ENCODE measurements at places on chromosomes 13 and 19.

DNA sequence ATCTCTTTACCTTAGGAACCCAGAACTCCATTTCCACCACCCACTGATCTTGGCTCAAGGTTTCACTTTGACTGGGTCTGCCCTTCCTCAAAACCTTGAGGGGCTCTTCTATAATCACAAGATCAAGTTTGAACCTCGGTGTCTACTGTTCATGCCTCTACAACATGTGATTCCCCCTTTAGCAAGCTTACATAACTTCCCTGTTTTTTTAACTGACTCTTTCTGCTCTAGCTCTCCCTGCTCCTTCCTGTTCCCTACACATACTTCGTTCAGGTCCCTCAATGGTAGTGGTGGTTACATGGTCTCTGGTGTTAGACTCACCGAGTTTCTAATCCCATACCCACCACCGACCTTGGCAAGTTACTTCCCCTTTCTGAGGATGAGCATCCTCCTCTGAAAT, 26.7 kb downstream of the CEACAM8 start:
- no peak overlapping the region for H3K4me3 ChIP-seq
- H3K27ac ChIP-seq = no peak overlapping the region
- no peaks in the 10 kb centered on the region for H3K27me3 ChIP-seq
- DNase-seq = no peak
- no peaks in the 10 kb centered on the region for H3K4me1 ChIP-seq

GRCh38 chr13:80923907-80924306, 583.0 kb upstream of the SPRY2 start:
- no peaks in the 10 kb centered on the region for H3K27me3 ChIP-seq
- no peaks in the 10 kb centered on the region for H3K36me3 ChIP-seq
- no peaks in the 10 kb centered on the region for H3K4me1 ChIP-seq
- no peak overlapping the region for H3K27ac ChIP-seq

- H3K4me1 ChIP-seq = peaks cover 8% of the 10 kb centered on the region
- no peak for DNase-seq
- H3K4me3 ChIP-seq = no peak overlapping the region
- H3K27me3 ChIP-seq = no peaks in the 10 kb centered on the region
Observed at GRCh38 chr19:8655340-8655709, 24.9 kb downstream of the NFILZ start.

DNA sequence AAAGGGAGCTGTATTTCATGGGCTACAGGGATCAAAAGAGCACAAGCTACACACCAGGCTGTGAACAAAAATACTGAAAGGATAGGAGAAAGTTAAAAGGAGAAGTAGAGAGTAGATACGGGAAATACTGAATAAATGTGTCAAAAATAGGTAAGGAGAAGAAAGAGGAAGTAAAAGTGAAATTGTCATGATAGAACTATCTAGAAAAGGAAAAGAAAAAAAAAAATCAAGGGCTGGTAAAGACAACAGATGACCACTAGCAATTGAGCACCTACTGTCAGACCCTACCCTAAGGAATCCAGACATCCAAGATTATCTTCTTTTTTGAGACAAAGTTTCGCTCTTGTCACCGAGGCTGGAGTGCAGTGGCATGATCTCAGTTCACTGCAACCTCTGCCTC, 4.8 kb downstream of the RUBCNL start:
- H3K36me3 ChIP-seq = no peaks in the 10 kb centered on the region
- peaks cover 15% of the 10 kb centered on the region for H3K27me3 ChIP-seq
- H3K27ac ChIP-seq = no peak overlapping the region
- no peak overlapping the region for H3K4me3 ChIP-seq

DNA sequence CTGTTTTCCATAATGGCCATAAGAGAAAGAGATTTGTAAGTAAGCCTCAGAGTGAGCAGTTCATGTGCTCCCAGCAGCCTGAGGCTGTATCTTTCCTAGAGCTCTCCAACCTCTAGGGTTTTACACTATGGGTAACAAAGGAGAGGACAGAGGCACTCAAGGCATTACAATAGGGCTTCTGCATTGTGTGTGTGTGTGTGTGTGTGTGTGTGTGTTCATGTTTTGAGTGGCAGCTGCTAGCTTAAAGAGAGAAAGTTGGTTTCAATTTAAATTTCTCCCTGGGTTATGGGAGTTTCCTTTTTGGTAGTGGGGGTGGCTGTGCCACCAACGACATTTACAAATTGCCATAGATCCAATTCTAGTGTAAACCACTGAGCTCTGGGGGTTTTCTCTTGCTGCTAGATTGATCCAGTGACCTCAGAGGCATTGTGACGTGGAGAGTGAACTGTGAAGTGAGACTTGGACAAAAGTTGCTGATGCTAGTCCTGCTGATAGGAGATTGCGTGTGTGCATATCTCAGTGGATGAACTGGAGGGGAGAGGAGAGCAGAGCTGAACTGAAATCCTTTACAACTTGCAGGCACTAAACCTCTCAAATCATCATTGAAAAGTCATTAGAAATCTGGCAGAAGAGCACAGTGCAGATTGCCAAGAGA, 67.2 kb upstream of the OLFM4 start:
- DNase-seq = no peak
- H3K27me3 ChIP-seq = peaks cover 4% of the 10 kb centered on the region
- H3K4me1 ChIP-seq = no peaks in the 10 kb centered on the region
- no peak overlapping the region for H3K27ac ChIP-seq
- no peak overlapping the region for H3K4me3 ChIP-seq

DNA sequence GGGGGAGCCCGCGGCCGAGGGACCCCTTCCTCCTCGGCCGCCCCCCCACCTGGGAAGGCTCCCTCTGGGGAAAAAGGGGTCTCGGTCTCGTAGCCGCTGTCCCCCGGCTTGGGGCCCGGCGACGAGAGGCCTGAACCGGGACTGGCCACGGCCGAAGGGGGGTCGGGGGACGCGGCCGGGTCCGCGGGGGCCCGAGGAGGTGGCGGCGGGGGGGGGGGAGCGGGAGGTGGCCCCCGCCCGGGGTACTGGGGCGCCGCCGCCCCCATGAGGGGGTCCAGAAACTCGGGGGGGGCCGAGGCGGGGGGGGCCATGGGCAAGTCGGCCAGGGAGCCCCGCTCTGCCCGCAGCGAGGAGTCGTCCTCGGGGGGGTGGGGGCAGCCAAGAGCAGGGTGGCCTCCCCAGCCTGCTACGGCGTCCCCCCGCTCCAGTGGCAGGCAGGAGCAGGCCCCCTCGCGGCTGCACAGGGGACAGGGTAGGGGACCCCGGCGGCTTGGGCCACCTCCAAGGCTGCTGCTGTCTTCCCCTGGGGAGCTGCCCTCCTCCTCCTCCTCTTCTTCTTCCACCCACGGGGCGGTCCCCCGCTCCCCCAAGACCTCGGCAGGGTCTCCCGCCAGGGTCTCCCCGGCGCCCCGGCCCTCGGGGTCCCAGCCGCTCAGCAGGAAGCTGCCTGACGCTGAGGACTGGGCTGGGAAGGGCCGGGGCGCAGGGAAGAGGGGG, 12.9 kb downstream of the LMTK3 start:
- H3K36me3 ChIP-seq = peaks cover 66% of the 10 kb centered on the region
- DNase-seq = no peak
- H3K27me3 ChIP-seq = peaks cover 2% of the 10 kb centered on the region
- no peak overlapping the region for H3K27ac ChIP-seq
- H3K4me1 ChIP-seq = peaks cover 34% of the 10 kb centered on the region
- H3K4me3 ChIP-seq = no peak overlapping the region

DNA sequence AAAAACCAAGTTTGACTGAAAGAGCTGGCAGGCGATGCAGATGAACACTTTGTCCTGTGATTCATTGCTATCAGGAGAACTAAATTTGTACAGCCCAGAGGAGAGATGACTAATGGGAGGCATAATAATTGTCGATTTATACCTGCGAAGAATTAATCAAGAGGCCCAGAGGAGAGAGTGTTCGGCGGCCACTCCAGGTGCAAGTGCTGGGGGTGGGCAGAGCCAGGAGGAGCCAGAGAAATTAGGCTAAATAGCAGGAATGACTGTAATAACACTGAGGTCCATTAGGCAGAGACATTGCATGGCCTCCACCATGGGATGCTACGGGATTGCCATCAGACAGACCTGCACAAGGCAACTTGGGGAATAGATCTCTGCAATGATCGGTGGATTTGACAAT, 107.7 kb upstream of the UQCRFS1 start:
- no peak overlapping the region for H3K27ac ChIP-seq
- H3K36me3 ChIP-seq = no peaks in the 10 kb centered on the region
- H3K4me1 ChIP-seq = peaks cover 11% of the 10 kb centered on the region

DNA sequence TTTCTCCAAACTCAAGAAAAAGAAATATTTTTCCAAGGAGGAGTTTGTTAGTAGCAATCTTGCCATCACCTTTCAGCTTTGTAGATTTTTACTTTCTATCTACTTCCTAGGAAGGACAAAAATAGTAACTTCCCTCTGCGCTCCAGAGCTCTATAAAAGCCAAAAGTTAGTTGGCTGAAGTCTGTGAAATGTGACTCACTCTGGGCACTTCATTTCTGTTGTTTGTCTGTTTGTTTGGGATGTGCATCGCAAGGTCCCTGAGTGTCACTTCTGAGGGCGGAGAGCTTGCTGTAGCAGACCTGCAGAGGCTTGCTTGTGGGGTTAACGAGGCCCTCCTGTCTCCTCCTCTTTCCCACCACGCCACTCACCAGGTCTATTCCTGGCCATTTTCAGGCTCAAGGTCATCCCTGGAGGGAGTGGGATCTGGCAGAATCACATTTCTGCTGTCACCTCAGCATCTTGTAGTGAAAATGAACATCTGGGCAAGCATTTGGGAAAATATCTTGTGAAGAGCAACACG, 307.6 kb downstream of the GPC6 start:
- no peak for DNase-seq
- no peak overlapping the region for H3K4me3 ChIP-seq
- no peaks in the 10 kb centered on the region for H3K27me3 ChIP-seq
- no peaks in the 10 kb centered on the region for H3K4me1 ChIP-seq
- no peaks in the 10 kb centered on the region for H3K36me3 ChIP-seq
- no peak overlapping the region for H3K27ac ChIP-seq

DNA sequence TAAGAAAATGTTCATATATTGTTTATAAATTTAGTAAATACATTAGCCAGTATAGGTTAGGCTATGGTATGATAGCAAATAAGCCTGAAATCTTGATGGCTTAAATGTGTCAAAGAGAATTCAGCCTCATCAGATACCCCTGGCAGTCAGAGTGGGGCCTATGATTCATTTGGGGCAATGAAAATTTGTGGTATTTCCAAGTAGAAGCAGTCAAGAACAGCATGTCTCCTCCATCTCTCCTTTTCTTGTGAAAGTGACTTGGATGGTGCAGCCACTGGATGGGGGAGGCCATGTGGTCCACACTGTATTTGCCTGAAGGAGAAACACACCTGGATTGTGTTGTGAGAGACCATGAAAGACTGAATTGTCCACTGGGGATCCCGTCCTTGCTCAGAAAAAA, 82.7 kb downstream of the DLEU7 start:
- DNase-seq = no peak

- no peak overlapping the region for H3K27ac ChIP-seq
- H3K27me3 ChIP-seq = no peaks in the 10 kb centered on the region
- H3K36me3 ChIP-seq = peaks cover 52% of the 10 kb centered on the region
- DNase-seq = no peak
- H3K4me3 ChIP-seq = no peak overlapping the region
Observed at GRCh38 chr19:16355293-16356043, 30.8 kb downstream of the KLF2 start.

GRCh38 chr19:43934055-43934984, 762 bp downstream of the ZNF45 start:
- H3K36me3 ChIP-seq = peaks cover 22% of the 10 kb centered on the region
- H3K4me3 ChIP-seq = peak overlapping the region; percentile 88
- peak overlapping the region; percentile 91 for H3K27ac ChIP-seq
- no peaks in the 10 kb centered on the region for H3K27me3 ChIP-seq

DNA sequence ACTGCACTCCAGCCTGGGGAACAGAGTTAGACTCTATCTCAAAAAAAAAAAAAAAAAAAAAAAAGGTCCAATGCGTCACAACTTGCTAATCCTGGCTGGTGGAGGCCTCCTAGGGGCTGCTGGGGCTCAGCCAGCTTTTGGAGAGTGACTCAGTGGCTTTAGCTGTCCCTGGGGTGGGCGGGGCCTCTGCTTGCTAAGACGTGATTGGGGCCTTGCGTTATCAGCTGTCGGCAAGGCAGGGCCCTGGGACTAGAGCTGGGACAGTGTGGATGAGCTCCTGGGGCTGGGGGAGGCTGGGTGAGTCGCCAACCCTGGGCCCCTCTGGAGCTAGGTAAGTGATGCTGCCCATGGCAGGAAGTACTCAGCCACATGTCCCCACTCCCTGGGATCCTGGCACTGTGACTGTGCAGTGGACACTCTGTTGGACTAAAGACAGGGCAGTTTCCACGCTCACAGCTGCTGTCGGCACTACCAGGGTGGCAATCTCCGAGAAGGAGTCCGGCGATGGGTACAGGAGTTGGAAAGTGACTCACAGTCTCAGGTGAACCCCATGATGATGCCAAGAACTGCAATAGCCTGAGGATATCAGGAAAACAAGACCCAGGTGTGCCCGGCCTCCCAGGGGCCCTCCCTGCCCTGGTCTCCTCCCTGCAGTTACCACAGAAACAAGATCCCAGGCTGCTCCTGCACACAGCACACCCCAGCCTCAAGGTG, 32.2 kb downstream of the F2RL3 start:
- no peak overlapping the region for H3K4me3 ChIP-seq
- DNase-seq = no peak
- H3K27ac ChIP-seq = no peak overlapping the region
- H3K27me3 ChIP-seq = no peaks in the 10 kb centered on the region
- H3K4me1 ChIP-seq = no peaks in the 10 kb centered on the region

- H3K27ac ChIP-seq = no peak overlapping the region
- peaks cover 3% of the 10 kb centered on the region for H3K4me1 ChIP-seq
- H3K27me3 ChIP-seq = no peaks in the 10 kb centered on the region
- H3K36me3 ChIP-seq = no peaks in the 10 kb centered on the region
Observed at GRCh38 chr19:30920222-30920621, 429.0 kb downstream of the TSHZ3 start.

DNA sequence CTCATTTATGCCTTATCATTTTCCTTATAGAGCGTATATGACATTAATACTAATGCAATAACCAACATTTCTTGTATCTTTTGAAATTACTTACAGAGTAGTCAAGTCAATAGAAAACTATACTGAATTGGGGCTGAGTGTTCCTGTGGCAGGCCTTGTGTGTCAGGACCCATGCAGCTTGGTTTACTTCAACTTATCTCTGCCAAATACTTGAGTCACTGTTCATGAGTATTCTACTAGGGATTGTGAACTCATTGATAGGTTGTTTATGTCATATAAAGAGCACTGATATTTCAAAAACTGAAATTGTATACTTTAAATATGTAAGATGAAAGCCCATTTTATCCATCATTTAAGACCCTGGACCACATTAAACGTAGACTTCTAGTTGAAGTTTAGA, 688.6 kb upstream of the SLITRK1 start:
- no peak overlapping the region for H3K4me3 ChIP-seq
- H3K27ac ChIP-seq = no peak overlapping the region
- H3K4me1 ChIP-seq = no peaks in the 10 kb centered on the region

All from spinal cord (tissue), 10 donors.